ENCODE measurements at places on chromosomes 13 and 19.
A peak's percentile ranks its signal among the peaks of the same experiment; 100 is the strongest.

- DNase-seq = no peak
Measured at GRCh38 chr13:51230477-51231105, 8.4 kb downstream of the FAM124A start.

- peak; percentile 64 for DNase-seq
Measured at GRCh38 chr13:74026753-74027152, 107.5 kb downstream of the KLF12 start.

DNA sequence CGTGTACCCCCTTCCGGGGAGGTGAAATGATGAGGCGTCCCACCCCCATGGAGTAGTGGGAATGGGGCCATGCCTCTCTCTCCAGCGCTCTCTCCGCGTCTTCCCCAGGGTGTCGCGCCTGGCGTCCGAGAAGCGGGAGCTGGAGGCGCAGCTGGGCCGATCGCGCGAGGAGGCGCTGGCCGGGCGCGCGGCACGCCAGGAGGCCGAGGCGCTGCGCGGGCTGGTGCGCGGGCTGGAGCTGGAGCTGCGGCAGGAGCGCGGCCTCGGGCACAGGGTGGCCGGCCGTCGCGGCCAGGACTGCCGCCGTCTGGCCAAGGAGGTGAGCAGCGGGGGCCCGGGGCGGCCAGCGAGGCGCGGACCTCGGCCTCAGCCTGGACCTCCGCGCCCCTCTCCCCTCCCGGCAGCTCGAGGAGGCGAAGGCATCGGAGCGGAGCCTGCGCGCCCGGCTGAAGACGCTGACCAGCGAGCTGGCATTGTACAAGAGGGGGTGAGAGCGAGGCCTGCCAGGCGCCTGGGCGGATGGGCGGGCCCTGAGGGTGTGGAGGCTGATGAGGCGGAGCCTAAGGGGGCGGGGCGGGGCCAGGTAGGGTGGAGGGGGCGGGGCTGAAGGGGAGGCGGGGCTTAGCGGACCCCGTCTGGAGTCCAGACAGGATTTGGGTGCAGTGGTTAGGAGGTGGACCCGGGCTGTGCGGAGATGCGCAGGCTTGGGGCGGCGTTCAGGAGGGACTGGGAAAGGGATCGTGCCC lies 7.7 kb downstream of the PGLYRP1 start:
- peak; percentile 65 for DNase-seq

GRCh38 chr13:45918597-45918996 lies 67.0 kb upstream of the SIAH3 start:
- no peak for DNase-seq
